Dermis lymphatic vessel endothelial cell (primary cell): ENCODE measurements at places on chromosomes 6 and 20. TPM values are rescaled to one million over a fixed set of nuclear protein-coding genes. Genes with fewer than 3 reads are reported as not detected.

The WFDC5 gene
- not detected in 2 replicates for total RNA-seq

The DSP gene
- 72.6 and 87.0 TPM in 2 replicates for total RNA-seq

The SMLR1 gene
- not detected in 2 replicates for total RNA-seq

The CD93 gene
- 40.5 and 48.4 TPM in 2 replicates for total RNA-seq

The PROKR2 gene
- not detected in 2 replicates for total RNA-seq

The HEBP2 gene
- total RNA-seq = 14.0 and 15.7 TPM in 2 replicates

The OR2B6 gene
- total RNA-seq = 0.09 TPM in 1 of 2 replicates, not detected in the other

The KCNK17 gene
- 0.09 TPM in 1 of 2 replicates, not detected in the other for total RNA-seq

The MYCT1 gene
- total RNA-seq = 144 and 192 TPM in 2 replicates

The ZKSCAN3 gene
- total RNA-seq = 2.2 and 6.3 TPM in 2 replicates

The PLN gene
- total RNA-seq = under 0.01 TPM in 1 of 2 replicates, not detected in the other
